ENCODE measurements at places on chromosomes 4 and X.

GRCh38 chrX:23737413-23737812, 5.7 kb downstream of the ACOT9 start:
- DNase-seq = no peak

GRCh38 chr4:10589799-10590198, 94.8 kb downstream of the CLNK start:
- DNase-seq = no peak

DNA sequence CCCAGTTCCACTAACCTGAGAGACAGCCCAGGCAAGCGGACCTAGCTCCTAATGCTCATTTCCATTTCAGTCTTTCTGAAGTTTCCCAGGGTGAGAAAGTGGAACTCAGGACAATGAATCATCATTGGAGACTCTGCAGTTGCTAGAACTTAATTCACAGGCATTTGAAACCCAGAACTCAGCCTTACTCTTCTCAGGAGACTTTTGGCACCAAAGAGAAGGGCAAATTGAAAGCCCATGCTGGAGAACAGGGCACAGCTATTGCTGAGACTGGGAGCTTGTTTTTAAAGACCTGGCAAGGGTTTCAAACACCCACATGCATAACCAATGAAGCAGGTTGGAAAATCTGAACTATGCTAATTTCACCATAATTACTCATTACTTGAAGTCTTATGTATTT, 36.0 kb downstream of the BST1 start:
- DNase-seq = no peak

DNA sequence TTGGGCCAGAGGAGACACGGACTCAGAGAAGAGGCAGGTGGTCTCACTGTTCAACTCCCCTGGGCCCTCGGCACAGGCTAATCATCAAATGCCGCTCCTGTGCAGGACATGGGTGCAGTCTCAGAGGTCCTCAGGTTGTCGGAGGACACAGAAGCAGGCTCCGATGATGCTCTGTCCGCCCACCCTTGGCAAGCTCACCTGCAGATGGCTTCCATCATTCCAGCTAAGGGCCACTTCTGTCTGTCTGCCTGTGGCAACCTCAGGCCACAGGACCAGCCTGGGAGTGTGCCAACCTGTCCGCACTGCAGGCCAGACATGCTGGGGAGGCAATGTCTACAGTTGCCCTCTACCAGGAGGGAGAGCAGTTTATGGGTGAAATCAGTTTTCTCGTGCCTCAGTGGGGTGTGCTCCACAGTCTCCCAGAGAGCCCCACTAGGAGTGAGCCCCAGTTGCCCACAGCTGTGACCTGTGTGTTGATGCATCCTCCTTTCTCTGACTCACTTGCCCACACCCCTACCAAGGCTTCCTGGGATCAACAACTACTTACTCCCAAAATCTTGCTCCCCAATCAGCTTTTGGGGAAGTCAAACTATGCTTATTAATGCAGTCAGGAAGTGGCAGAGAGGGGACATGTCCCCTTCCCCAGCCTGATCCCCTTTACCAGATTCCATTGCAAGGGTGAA, 55.9 kb downstream of the HTRA3 start:
- DNase-seq = no peak

- DNase-seq = no peak
Measured at GRCh38 chr4:168598191-168598590, 101.3 kb downstream of the PALLD start.

GRCh38 chrX:103343105-103343504, 13.1 kb downstream of the TCEAL7 start:
- no peak for DNase-seq

DNA sequence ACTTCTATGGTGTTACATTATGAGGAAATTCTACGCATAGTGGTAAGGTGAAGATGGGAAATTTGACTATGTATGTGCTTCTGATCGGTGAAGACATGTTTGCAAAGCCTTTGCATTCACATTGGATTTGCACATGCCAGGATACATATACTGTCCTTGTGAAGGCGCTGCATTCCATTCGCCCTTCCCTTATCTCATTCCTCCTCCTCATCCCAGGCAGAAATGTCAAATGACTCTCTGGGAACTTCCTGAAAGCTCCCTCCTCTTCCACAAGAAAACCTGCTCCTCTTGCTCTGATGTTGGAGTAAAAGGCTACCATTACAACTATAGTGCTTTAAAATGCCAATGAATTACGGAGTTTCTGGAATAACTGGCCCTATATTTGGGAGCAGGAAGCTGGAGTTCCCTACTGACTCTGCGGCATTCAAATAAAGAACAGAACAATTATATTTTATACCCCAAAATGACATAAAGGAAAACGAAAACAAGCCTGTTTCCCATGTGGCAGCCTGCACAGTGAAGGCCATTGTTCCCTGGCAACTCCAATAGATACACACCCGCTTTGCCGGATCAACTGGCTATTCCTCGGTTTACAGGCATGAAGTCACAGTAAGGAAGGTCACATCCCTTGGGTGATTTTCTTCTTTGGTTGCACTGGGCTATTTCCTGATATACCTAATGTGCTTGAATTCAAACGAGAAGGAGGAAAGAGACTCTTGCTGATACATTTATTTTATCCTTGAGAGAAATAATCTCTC, 84.5 kb downstream of the AREG start:
- no peak for DNase-seq

DNA sequence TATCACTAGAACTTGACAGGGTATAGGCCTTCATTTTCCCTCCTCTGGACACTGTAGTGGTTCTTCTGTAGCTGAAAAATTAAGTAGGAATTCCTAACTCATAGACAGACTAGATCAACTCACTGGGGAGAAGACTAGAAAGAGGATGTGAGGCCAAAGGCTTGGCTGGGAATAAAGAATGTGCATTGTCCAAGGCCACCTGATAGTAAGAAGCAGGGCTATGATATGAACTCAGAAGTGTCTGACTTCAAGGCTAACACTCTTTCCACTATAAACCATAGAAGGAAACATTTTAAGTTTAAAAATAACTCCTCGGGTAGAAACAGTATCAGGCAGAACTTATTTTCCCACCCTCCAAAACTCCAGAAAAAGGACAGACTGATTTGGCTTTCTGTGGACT, 346.6 kb downstream of the OPHN1 start:
- DNase-seq = no peak

DNA sequence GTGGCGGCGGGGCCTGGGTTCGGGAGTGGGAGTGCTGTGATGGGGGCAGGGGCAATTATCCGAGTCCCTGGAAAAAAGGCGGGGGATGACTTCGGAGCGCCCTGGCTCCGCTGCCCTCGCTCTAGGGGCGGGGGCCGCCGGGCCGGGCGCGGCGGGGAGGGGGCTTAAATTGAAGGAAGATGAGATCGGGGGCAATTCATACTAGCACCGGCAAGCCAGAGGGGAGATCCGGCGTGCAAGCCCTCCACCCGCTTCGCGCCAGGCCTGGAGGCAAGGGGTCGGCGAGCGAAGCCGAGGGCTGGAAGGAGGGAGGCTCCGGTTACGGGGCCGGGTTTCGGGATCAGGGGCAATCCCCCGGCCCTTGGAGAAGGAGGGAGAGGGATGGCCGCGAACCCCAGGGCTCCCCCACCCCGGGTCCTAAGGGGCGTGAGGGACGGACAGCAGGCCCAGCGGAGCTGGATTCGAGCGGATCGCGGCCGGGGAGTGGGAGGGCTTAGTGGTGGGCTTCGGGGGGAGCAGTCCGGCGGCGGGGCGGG, 1.2 kb downstream of the BCORL1 start:
- no peak for DNase-seq

DNA sequence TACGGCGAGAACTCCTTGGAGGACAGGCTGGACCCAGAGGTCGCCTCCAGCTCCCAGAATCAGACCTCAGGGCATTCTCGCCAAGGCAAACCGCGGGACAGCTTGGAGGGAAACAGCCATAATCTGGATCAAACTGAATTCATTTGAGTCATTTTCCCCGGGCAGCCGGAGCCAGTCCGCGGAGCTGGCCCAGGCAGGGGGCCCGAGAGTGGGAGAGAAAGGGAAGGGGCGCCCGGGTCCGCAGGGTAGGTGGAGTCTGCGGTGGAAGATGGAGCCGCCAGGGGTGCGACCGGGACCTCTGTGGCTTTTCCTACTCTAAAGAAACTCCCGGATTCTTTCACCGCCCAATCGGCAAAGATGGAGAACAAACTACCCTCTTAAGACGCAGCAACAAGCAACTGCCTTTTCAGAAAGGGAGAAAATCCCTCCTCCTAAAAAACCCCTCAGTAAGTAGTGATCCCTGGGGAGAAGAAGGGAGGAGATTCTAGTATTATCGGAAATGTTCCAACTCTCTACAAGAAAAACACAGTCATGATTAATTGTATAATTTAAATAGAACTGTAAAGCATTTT, 5.2 kb downstream of the NKX3-2 start:
- no peak for DNase-seq

- no peak for DNase-seq
Measured at GRCh38 chrX:148938348-148938747, 437.9 kb downstream of the AFF2 start.

DNA sequence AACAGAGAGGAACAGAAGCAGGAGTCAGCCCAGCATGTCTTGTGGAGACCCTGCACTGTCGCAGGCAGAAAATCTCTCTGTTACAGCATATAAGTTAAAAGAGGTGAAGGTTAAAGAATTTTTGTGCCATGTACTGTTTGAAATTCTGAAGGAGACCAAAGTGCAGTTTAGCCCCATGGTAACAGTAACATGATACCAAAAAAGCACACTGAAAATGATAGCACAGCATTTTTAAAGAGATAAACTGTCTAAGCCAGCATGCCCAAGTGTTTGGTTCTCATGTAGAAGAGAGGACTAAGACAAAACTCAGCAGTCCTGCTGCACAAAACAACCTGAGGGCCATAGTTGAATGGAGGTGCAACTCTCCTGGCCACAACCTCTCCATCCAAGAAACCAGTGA, 41.9 kb upstream of the PARM1 start:
- DNase-seq = no peak

DNA sequence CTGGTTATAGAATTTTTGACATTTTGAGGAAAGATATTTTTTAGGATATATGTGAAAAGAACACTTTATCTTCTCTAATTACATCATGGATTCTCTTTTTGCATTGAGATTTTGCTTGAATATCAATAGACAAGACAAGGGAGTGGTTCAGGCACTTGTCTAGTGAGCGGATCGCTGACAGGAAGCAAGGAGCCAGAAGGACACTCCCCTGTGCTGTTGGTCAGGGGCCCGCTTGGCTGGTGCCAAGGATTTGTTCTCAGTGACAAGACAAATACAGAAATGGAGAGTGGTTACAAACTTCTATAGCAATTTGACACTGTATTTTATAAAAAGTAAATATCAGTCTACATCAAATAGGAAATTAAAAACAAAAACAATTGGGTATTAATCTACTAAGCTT, 60.0 kb downstream of the SLC9B1 start:
- no peak for DNase-seq

GRCh38 chr4:187944179-187944578, 51.4 kb upstream of the ZFP42 start:
- DNase-seq = no peak

DNA sequence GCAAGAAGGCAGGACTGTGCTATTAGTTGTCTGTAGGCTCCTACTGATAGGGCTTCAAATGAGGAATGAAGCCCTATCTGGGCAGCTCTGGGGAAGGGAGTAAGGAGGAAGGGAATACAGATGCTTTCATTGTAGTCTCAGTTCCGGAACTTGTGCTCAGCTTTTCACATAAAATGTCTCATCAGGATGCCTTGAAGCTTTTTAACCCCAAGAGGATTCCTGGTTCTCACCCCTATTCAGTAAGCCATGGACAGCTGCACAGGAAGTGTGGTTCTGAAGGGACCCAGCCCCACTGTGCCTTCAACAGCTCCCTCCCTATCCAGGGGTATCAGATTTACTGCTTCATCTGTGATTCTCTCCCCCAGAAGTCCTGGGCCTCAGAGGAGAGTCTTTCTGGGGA, 5.0 kb downstream of the ARMCX5 start:
- DNase-seq = no peak

DNA sequence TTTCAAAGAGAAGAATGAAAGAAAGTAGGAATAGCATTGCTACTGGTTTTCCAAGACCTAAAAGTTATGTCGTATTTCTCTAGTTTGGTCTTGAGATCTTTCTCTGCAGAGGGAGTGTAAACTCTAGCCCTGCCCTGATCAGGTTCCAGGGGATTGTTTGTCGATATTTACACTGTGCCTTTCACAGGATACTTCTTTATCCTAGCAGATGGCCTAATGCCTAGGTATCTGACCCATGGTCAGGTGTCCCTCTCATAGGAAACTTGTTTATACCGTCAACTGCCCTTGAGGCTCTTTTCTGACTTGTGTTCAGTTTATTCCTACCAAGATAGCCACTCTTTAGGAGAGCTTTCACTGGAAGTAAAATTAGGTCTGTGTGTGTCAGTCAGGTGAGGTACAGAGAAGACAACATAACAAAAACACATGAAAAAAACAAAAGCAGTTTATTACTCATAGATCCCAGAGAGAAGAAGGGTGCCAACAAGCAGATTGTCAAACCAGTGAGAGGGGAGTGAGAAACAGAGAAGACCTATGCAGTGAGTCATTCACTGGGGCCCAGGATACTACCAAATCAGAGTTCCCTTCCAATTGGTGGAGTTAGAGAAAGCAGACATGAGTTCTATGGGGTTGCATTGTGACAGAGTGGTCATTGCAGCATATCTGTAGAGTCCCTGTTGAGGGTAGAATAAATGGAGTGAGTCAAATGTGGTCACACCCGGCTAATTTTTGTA, 40.6 kb upstream of the THOC2 start:
- DNase-seq = no peak

DNA sequence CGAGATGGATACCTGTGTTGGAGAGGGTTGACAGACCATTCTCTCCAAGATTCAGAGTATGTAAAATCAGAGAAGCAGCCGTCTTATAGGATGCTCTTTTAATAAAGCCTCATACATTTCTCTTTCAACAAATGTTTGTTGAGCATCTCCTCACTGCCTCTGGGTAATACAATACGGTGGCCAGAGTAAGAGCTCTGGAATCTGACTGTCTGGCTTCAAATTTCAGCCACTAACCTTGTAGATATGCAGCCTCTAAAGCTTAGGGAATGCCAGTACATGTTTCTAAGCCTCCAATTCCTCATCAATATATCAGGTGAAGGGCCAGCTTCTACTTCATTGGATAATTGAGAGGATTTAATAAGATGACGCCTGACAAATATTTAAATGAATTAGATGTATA, 61.3 kb downstream of the CLNK start:
- no peak for DNase-seq

- DNase-seq = peak; percentile 13
Measured at GRCh38 chr4:26985873-26986272, 125.2 kb downstream of the STIM2 start.

DNA sequence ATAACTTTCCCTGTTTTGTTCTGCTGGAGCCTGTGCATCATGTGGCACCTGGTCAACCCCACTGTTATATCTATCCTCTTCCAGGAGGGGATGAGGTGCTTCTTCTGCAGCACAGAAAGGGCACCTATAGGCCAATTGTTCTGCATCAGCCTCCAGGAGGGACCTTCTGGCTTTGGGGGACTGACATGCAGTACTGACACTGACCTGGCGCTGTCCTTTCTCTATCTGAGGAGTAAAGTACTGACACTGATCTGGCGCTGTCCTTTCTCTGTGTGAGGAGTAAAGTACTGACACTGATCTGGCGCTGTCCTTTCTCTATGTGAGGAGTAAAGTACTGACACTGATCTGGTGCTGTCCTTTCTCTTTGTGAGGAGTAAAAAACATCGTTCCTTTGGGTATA, 498.4 kb downstream of the PACRGL start:
- DNase-seq = no peak

Measured in activated CD8-positive, alpha-beta memory T cell treated with anti-CD3 and anti-CD28 coated beads for 4 hours (primary cell).